ENCODE measurements at places on chromosomes 2 and 18.

DNA sequence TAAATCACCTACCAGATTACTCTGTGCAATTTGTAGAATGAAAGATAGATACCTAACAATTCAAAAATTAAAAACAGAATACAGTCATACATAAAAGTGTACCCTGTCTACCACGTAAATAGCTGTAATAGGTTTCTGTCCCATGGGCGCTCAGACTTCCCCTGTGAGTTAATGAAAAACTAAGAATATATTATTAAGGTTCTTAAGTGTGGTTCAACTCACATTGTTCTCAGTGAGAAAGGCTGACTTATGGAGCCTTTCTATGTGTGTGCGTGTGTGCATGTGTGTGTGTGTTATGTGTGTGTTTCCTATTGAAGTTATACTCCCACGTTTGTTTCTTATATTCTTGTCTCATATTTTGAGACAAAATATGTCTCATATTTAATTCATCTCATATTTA, 114.6 kb upstream of the CD302 start:
- DNase-seq: no peak

- no peak for DNase-seq
Measured at GRCh38 chr2:180370511-180371205, 363.6 kb upstream of the CWC22 start.

DNA sequence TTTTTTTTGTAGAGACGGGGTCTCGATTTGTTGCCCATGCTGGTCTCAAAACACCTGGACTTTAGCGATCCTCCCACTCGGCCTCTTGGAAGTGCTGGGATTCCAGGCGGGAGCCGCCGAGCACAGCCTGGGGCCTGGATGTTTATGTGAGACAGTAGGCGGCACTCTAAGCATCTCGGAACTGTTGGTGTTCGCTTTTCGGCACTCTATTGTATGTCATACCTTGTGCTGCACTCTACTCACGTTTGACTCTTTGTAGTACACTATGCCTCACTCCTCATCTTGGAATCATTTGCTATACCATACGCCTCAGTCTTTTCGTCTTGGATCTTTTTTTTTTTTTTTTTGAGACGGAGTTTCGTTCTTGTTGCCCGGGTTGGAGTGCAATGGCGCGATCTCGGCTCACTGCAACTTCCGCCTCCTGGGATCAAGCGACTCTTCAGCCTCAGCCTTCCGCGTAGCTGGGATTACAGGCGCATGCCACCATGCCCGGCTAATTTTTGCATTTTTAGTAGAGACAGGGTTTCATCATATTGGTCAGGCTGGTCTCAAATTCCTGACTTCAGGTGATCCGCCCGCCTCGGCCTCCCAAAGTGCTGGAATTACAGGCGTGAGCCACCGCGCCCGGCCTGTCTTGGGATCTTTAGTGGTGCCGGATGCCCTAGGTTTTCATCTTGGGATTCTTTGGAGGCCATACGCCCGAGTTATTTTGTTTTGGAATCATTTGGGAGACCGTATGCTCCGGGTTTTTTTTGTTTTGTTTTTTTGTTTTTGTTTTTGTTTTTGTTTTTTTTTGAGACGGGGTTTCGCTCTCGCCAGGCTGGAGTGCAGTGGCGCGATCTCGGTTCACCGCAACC, 24.2 kb upstream of the ZDBF2 start:
- DNase-seq: no peak

DNA sequence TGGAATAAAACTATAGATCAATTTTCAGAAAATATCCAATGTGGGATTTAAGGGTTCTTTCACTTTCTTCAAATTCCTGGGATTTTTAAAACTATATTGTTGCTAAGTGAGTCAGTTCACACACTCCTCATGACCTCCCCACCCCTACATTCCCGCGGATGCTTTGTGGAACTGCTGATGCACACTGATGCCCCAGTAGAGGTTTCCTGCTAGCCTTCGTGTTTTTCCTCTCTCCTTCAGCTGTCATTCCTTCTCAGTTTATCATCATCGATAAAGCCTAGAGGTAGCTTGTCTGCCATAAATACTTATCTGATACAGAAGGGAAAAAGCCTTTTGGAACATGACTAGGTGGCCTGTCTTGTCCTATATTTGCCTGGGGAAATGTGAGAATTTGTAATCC, 67.4 kb upstream of the GALNT5 start:
- DNase-seq: no peak

GRCh38 chr18:1530650-1531049, 626.0 kb downstream of the ADCYAP1 start:
- DNase-seq: no peak

GRCh38 chr2:98604547-98604946, 3.8 kb downstream of the COA5 start:
- no peak for DNase-seq

- DNase-seq: no peak
Measured at GRCh38 chr2:15841776-15842560, 98.4 kb upstream of the MYCN start.

DNA sequence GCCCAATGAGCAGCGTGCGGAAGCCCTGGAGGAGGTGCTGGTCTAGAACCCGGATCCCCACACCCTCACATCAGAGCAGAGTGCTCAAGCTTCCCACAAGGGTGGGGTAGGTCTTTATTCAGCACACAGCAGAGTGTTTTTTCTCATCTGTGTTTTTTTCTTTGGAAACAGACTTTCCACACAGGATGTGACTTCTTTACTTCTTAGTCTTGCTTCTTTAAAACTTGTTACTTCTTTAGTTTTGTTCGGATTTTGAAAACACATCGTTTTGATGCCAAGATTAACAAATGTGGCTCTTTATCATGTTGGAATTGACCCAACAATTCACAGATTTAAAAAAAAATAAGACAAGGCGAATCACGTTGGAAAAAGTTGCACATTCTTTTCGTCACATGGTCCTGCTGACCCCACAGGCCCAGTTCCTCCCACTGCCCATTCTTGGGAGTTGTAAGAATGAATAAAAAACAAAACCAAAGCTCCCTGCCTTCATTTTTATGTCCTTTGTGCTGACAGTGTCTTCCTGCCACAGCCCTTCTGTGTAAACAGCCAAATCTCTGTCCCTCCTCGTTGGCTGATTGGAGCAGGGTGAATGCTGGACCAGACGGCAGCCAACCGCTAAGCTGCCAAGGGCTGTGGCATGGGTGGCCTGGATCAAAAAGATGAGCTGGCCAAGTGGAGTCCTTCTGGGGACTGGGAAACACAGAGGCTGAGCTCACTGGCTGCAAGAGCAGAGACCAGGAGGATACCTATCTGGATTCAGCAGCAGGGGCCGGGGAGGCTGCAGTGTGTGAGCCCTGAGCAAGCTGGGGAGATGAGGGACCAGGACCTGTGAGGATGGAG, 81.6 kb downstream of the TWIST2 start:
- no peak for DNase-seq

GRCh38 chr2:84901593-84902120, 3.8 kb upstream of the TMSB10 start:
- DNase-seq: no peak
